ENCODE measurements at places on chromosomes 2 and 18. TPM values are rescaled to one million over a fixed set of nuclear protein-coding genes. Genes with fewer than 3 reads are reported as not detected.

- no peak for DNase-seq
Measured at GRCh38 chr2:75505012-75505411, 55.7 kb downstream of the EVA1A start.

Gene GAL3ST2
- not detected for total RNA-seq

DNA sequence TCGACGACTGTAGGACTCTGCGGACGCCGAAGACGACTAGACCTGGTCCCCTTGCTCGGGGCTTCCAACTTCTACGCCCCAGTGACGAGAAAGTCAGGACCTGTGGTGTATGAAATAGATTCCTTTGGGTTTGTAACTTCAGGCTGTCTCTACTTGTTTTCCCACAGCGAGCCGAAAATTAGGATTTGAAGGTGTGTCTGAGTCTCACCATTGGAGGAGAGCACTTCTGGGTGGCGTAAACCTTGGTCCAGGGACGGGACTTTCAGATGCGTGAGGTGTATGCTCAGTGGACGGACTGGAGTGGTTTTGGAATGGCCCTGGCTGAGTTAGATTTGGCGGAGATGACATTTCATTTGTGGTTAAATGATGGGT, 1.3 kb downstream of the BIRC6 start:
- no peak for DNase-seq

DNA sequence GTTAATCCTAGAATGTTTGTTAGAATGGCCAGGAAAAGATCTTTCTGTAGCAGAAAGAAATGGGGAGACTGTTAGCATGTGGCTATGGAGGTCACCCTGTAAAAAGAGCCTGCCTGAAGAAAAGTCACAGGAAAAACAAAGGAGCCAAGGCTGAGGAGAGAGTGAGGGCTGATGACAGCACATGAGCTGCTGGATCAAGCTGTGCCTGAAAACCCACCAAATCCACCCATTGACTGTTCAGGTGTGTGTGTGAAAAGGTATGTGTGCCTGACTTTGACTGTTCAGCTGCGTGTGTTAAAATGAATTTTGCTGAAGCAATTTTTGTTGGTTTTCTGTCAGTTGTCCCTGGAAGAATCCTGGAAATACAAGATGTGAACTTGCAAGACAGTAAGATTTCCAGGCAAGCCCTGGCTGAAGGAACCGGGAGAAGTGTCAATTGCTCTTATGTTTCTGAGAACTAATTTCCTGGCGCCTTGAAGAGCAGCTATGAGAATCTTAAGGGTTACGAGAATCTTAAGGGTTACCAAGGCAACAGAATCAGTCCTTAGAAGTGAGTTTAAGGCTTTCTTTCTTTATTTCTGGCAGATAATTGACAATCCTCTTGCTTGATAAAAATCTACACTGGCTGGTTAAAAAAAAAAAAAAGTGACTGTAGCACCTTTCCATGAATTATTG, 73.0 kb upstream of the LGALSL start:
- no peak for DNase-seq

- no peak for DNase-seq
Measured at GRCh38 chr2:105373895-105374401, 24.9 kb downstream of the FHL2 start.

Gene STPG4
- total RNA-seq: not detected

DNA sequence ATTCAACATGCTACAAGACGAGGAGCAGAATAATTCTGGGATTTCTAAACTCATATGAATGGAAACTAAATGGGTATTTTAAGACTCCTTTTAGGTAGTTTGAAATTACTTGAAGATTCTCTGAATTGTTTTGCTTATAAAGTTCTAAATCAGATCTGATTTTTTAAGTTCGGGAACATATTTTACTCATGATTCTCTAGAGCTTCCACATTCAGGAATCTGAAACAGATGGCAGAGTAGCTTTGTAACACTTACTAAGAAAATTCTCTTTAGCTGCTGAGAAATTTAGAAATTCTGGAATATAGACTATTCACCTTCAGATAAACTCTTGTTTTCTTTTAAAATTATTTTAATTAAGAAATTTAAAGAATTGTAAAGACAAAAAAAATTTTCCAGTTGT, 13.7 kb downstream of the RBBP8 start:
- DNase-seq: no peak

GRCh38 chr2:171811245-171811628, 82.8 kb downstream of the SLC25A12 start:
- DNase-seq: no peak

DNA sequence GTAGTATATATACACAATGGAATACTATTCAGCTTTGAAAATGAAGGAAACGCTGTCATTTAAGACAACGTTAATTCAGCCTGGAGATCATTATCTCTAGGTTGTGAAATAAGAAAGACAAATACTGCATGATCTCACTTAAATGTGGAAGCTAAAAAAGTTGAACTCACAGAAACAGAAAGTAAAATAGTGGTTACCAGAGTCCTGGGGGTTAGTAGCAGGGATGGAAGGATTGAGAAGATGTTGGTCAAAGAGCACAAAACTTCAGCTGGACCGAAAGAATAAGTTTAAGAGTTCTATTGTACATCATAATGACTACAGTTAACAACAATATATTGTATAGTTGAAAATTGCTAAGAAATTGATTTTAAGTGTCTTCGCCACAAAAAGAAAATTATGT, 670.3 kb downstream of the NR4A2 start:
- no peak for DNase-seq

Gene DYSF
- total RNA-seq: 45.8 TPM

Gene EVX2
- total RNA-seq: not detected

GRCh38 chr2:232315923-232316299, 62.6 kb upstream of the ALPP start:
- DNase-seq: no peak

DNA sequence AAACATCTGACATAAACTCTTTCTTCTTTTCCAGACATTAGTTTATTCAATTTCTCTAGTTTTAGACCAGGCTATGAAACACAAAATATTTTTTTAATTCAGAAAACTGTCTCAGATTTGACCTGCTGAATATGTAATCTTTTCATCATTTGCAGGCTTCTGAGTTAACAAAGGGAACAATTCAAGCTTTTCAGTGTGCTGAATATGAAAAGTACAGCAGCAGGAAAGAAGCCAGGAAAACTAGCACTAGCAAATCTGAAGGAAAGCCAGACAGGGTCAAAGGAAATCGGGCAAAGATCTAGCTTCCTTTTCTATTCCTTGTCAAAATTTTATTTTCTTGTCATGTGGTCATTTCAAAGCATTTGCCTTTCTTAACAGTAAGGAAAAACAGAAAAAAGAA, 35.3 kb downstream of the ACVR1C start:
- DNase-seq: no peak

Gene TCF23
- 0.24 TPM for total RNA-seq

GRCh38 chr18:23835091-23835490, 145.8 kb downstream of the LAMA3 start:
- no peak for DNase-seq

- no peak for DNase-seq
Measured at GRCh38 chr18:77023102-77023782, 109.3 kb downstream of the MBP start.

Gene SLC11A1
- total RNA-seq: 8.5 TPM

DNA sequence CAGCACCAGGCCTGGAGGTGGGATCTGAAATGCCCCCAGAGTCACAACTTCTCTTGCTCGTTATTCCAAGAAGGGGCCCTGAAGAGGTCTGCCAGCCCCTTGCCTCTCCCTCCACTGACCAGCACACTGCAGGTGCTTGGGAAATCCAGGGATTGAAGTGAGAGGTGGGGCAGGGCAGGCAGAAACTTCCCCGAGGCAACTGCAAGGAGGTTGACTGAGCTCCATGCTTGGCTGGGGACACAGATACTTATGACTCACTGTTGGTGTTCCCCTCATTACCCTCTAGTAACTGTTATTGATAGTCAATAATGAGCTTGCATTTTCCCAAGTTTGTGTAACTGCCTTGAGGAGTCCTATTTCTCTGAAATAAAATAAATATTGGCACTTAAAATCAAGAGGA, 47.5 kb downstream of the MARCO start:
- no peak for DNase-seq

Gene UGT1A3
- total RNA-seq: not detected

DNA sequence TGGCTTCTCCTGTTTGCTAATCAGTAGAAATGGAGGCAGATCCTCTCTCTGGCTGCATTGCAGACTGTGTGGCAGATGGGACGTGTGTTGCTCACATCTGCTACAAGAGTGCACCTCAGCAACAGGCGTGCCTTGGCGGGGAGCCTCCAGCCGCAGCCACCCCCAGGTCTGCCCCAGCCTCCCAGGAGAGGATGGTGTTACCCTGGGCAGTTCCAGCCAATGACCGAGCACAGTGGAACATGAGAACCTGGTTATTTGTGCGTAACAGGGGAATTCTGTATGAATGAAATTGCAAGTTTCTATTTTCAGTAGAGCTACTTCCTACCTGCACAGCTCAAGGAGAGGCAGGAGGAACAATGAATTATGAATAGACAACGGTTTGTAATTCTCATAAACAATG, 130.6 kb upstream of the CBLN2 start:
- no peak for DNase-seq

All from left cardiac atrium (tissue), 4 donors.